ENCODE measurements at places on chromosomes 2 and 18.

DNA sequence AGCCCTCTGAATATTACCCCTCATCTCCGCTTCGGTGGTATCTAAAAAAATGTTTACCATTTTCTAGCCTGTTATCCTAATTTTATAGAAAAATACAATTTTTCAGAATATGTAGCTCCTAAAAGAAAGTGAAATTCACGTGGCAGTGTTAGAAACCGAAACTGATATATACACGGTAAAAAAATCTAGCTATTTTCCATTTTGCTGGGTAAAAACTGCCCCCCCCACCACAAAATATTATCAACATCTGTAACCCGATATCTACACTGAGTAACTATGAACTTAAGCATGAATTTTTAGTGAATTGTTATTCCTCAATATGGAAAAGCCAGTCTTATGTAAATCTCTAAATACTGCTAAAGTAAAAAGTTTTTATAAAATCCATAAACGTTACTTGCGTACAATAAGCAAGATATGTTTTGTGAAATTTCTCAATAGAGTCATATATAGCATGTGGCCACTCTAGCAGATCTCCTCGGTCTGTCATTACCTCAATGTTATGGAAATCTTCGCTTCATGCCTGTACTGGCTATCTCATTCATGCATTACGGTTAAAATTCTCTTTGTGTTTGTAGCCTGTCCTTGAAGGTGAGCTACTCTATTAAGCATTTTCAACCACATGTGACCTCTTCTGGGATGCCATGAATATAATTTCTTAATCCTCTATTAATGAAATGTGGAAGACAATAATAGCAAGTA lies 524.2 kb downstream of the TRIB2 start:
- DNase-seq = no peak

DNA sequence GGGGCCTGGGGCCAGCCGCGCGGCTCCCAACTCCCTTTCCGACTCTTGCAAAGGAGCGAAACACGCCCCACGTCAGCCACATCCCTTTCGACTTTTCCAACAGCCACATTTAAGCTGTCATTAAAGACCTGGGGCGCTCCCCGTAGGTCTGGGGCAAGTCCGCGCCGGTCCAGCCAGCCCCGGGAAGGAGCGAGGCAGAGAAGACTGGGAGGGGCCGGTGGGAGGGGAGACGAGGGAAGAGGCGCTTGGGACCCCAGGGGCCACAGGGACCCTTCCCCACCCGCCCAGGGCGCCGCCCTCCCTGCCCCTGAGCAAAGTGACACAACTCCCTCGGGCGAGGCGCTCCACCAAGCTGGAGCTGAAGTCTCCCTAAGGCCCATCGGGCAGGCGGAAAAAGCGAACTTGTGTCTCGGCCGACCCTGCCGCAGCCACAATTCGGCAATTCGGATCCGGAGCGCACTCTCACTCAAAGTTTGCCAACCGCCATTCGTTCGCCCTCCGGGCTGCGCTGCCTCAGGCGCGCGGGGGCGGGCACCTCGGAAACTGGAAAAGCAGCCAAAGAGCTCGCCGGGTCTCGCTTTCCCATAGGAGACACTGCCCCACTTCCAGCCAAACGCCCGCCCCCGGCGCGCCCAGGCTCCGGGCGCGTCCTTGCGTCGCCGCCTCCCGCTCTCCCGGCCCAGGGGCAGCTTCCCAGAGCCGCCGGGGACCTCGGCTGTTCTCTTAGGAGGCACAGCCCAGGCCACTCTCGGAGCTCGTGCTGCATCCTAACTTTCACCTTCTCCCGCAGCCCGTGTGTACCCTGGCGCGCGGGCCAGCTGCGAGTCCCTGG lies 1.1 kb upstream of the KCTD1 start:
- peak; percentile 62 for DNase-seq

DNA sequence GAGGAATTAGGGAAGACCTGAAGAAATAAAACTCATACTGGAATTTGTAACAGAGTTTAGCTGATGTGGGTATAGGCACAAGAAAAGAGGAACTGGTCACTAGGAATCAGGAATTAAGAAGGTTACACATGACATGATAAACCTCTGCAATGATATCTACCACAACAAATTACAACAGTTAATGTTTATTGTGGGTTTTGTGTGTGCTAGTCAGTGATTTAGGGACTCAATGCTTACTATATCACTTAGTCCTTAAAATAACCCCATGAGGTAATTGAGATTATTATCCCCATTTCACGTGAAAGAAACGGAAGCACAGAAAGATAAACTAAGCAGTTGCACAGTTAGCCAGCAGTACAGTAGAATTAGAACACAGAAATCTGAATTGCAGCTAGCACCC lies 415.8 kb upstream of the ZEB2 start:
- DNase-seq = no peak

- DNase-seq = no peak
Measured at GRCh38 chr2:133200684-133201421, 367.4 kb downstream of the NCKAP5 start.

- no peak for DNase-seq
Measured at GRCh38 chr2:53403792-53404413, 363.7 kb upstream of the CHAC2 start.

DNA sequence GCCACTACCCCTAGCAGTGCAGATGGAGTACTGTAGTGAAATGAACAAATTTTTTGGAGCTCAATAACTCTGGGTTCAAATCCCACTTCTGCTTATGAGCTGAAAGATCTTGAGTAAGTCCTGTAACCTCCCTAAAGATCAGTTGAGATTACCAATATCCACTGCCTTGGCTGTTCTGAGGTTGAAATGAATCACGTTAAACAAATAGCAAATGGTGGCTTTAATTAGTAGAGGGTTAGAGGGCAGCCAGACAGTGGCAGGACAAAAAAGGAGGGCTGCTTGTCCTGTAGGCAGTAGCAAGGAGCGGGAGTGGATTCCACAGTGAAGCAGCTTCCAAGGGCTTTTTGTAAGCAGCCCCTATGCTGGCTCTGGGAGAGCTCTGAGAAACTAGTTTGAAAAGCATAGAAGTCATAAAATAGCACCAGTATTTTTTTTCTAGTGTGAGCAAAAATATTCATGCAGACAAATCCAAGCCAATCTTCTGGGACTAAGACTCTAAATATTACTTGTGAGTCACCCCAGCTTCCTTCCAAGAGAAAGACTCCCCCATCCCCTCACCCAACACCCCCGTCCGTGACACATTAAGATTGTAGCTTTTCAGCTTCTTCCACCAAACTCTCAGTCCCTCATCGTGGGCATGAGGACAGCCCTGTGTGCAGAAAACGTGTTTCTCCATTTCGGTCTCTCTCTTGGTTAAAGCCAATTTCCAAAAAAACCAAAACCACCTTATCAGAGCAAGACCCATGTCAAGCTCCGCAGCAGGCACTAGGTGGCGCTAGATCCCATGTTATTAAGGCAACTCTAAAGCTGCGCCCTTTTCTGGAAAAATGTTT lies 123.5 kb upstream of the LGALSL start:
- peak; percentile 90 for DNase-seq

DNA sequence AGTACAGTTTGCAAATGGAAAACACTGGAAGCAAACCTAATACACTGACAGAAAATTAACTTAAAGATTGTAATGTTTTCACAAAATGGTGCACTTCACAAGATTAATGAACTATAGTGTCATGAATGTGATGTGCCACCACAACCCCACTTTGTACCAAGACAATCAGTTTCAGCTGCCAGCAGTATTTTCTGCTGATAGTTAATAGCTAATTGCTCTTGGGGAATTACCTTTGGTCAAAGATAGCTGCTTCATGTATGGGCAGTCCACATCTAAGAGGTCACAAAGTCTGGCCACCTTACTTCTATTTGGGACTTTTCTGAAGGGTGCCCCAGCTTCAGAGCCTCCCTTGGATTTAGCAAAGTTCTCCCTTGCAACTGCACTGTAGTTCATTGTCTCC lies 254.0 kb downstream of the CALCRL start:
- no peak for DNase-seq

DNA sequence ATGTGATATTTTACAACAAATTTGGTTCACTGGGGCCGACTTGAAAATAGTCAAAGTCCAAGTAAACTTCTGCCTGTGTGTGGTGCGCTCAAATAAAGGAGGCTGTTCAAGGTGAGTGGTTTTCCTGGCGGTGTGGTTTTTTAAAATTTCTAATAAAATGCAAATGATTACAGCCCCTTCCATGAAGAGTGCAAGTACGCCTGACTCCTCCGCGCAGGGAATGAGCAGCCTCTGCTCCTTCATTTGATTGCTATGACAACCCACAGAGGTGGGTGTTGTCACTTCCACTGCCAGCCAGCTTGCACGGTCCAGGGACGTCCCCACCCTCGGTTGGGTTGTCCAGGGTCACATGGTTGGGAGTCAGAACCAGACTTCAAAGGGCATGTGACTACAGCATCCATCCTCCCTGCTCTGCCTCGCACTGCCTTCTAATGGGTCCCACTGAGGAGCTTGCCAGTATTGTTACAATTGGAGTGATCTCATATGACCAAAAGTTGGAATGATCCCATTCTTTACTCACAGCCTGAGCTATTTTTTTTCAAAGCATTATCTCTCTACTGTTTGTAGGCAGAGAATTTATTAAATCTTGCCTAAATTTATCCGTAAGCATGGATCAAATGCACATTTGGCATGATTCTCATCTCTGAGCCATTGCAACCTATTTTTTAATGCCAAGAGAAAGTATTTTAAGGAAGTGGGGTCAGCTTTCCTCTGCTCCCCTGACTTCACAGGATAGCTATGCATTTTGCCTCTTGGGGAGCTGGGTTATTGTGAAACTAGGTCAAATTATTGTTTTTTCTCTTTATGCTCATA lies 121.3 kb downstream of the AGAP1 start:
- DNase-seq = peak; percentile 2

DNA sequence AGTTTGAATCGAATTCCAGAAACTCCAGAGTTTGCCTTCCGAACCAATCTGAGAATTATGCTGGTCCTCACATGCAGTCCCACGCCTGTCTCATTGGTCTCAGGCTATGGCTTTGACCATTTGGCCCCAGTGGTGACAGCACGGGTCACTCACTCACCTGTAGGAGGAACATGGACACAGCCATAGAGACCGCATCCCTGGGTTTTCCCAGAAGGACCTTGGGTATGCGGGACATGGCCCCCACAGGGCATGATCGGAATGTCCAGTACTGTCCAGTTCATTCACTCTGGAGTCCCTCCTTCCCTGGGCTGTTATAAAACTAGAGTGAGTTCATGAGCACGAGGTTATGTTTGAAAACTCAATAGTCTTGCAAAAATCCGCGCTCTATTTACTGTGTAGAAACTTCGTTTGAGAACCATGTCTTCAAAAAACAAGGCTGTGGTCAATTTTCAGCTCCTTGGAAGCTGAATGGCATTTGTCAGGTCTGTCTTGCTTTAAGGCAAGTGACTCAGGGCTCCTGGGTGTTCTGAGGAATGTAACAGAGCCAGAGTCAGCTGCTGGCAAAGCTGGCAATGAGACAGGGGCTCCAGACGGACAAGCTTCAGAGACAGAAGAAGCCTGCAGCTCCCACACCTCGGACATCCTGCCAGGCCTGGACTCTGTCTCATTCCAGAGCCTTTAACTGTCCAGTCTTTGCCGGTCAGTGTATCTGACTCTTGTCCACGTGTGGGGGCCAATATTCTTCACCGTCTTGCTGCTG lies 86.7 kb upstream of the TMEM18 start:
- DNase-seq = no peak

DNA sequence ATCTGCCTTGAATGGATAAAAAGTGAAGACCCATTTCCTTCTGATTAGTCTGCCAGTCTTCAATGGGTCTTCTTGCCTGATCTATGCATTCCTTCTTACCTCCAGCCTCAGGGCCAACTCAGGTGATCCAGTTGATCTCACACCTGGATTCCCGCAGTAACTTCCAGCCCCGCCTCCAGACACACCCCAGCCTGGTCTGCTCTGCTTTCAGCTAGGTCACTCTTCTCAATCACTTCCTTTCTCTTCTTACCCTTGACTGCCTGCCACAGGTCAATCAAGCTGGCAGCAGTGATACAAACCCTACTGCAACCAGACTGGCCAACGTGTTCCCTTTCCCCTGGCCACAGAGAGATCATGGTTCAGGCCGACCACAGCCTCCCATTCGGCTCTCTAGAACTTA lies 263.6 kb downstream of the ZNF516 start:
- DNase-seq = no peak

DNA sequence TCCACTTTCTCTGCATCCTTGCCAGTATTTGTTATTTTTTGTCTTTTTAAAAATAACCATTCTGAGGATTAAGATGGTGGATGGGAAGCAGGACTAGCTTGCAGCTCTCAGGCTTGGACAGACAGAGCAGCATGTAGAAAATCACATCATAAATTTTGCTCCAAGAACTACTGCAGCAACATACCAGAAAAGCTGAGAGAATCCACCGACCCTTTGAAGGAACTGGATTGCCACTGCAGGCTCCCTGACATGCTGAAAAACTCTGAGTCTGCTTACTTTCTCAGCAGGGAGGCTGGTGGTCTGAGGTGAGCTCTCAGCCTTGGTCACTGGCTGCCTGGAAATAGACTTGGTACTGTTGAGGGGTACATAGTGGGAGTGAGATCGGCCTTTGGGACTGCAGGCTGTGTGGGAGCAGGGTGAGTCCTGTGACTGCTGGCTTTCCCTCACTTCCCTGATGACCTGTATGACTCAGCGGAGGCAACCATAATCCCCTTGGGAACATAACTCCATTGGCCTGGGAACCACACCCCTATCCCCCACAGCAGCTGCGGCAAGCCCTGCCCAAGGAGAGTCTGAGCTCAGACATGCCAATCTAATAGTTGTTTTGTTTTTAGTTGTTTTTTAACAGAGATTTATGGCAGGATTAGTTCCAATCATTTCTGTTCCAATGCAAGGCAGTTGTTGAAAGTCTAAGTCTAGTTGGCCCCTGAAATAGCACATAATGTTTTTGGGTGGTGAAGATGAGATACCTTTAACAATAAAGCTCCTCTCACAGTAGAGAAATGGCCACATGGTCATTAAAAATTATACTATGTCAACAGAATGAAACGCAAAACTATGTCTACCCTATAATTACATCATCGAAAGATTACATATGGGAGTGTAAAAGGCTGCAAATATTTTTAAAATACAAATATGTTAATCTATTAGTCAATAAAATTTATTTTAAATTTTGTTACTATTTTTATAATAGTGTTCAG lies 414.2 kb upstream of the CHAC2 start:
- DNase-seq = no peak

- no peak for DNase-seq
Measured at GRCh38 chr2:99975386-99975785, 167.0 kb downstream of the AFF3 start.

GRCh38 chr2:130842770-130843169 lies 6.1 kb downstream of the ARHGEF4 start:
- no peak for DNase-seq

- DNase-seq = no peak
Measured at GRCh38 chr18:56789004-56789888, 138.1 kb downstream of the WDR7 start.

Data from NCI-H1105 treated with DMSO at 0.1 percent for 48 hours (cell line).